ENCODE measurements at places on chromosomes 13 and 19.

GRCh38 chr19:41621654-41622053 is 5.2 kb downstream of the CEACAM4 start:
- DNase-seq = no peak

DNA sequence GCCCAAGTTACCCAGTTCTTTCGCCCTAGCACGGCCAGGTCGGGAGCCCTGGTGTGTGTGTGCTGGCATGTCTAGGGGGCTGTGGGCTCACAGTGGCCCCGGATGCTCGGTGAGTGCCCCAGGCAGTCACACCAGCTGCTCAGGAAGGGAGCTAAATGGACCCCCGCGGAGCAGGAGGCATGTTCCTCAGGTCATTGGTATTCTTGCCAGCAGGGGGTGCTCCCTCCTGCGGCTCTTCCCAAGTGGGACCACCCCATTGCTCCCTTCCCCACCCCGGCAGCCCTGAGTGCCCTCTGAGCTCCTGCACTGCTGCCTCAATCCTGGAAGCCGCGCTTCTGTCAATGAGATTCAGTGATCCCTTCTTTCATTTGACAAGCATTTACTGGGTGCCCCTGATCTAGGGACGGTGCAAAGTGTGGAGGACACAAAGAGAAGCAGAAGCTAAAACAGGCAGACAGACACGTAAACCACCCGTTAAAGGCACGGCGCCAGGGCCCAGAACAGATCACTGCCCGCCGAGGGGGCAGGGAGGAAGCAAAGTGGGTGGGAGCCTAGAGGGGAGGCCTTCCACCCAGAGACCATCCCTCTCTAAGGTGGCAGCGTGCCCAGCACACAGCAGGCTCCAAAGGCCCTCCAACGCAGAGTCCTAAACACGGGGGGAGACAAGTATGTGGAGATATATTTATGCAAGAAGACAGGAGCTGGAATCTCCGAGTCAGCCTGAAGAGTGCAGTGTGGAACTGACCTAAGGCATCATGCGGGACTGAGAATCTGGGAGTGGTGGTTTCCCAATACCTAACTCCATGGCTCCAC is 5.2 kb upstream of the ADPRHL1 start:
- no peak for DNase-seq

DNA sequence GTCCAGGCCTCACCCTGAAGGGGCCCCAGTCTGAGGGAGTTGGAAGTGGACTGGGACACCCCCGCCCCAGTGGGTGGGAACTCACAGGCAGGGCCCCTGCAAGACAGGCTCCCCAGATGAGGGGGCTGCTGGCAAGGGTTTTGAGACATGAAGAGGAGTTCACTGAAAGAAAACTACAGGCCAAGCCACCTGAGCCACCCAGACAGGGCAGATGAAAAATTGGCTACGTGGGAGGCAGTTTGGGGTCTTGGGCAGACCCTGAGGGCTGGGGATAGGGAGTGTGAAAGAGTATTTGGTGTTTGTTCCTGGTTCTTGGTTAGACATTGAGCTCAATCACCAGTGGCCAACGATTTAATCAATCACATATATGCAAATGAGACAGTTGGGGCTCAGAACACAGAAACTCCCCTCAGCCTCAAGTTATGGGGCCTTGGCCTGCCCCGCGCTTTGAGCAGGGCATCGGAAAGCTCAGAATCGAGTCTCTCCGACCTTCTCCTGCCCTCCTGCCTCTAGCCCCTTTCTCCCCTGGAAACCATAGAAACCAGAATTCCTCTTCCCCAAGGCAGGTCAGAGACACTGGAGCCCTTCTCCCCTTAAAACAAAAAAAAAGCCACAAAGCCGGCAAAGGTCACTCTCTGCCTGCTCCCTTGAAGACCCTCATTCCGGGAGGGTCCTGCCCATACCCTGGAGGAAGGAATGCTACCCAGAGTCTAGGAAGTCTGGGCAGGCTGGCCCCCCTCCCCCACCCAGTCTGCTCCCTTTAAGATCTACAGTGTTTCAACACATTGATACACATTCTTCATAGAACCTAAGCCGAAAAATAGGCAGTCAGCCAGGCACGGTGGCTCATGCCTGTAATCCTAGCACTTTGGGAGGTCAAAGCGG is 1.3 kb upstream of the ISYNA1 start:
- DNase-seq = no peak

- no peak for DNase-seq
These were observed 31.9 kb downstream of the NFIC start for GRCh38 chr19:3398114-3398899.

DNA sequence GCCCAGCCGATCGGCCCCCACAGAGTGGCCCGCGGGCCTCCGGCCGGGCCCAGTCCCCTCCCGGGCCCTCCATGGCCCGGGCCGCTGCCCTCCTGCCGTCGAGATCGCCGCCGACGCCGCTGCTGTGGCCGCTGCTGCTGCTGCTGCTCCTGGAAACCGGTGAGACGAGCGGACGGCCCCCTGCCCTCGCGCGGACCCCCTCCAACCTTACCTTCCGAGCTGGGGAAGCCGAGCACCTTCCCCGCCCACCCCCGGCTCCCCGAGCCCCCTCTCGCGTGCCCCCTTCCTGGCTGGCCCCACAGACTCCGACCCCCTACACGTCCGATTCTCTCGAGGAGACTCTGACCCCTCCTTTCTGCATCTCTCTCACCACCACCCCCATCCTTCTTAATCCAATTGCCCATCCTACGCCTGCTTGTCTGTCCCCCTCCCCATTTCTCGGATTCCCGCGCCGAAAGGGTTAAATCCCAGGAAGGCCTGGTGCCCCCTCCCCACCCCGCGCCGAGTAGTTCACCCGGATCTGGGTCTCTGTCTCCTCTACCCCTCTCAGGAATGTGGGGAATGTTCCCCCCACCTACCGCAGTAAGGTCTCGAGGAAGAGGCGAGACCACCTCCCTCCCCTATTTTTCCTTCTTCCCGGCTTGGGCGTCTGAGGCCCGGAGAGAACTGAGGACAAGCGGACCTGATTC is 502 bp downstream of the NECTIN2 start:
- no peak for DNase-seq

- no peak for DNase-seq
These were observed 1183.1 kb upstream of the PCDH20 start for GRCh38 chr13:62598708-62599107.

DNA sequence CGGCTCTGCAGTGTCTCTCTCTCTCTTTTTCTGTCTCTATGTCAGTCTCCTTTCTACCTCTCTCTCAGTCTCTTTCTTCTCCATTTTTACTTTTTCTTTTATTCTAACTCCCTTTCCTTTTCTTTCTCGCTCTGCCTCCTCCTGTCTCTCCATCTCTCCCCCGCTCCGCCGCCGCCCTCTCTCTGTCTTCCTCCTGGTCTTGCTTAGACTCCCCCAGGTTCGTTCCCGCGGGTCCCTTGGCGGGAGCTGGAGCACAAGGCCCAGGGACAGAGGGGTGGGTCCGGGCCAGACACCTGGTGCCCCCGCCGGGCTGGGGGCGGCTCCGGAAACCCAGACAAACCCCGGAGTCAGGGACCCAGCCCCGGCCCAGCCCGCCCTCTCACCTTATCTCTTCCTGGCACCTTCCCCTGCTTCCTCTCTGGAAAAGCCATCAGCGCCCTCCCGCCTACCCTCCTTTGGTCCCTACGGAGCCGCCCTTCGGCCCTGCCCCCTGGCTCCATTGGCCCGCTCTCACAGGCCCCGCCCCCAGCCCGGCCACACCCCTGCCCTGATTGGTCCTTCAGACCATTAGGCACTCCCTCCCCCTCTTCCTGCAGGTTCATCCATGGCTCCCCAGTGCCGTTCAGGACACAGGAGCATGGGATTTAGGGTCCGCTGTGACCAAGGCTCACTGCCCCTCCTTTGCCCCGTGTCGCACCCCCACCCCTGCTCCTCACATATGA is 15.4 kb upstream of the NOP53 start:
- no peak for DNase-seq

DNA sequence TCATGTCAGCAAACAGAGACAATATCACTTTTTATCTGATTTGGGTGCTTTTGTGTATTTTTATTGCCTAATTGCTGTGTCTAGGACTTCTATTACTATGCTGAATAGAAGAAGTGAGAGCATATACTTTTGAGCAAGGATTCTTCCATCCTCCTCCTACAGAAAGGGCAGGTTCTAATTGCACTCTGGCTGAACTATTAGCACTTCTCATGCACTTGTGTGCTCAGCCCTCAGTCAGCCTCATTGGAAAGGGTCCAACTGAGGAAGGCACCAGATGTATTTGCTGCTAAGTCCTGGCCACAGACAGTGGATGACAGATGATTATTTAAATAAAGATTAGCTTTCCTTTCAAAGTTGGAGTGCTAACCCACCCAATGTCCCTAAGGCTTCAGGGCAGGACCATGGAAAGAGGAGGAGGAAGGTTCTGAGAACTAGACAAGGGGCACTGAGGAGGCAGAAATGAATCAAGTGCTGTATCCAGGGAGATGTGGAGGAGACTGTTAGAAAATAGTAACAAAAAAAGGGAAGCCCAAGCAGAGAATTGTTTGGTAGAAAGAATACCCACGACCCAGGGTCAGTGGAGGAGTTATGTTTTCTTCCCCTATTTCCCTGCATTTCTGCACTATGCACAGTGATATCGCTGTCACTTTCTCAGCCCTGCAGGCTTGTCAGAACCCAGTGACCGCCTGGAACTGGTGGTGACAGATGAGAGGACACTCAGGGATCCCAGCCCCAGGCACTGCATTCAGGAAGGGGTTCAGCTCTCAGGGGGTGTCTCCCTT is 8.0 kb downstream of the LILRB4 start:
- DNase-seq = no peak

GRCh38 chr19:1847684-1848398 is 442 bp downstream of the REXO1 start:
- no peak for DNase-seq

DNA sequence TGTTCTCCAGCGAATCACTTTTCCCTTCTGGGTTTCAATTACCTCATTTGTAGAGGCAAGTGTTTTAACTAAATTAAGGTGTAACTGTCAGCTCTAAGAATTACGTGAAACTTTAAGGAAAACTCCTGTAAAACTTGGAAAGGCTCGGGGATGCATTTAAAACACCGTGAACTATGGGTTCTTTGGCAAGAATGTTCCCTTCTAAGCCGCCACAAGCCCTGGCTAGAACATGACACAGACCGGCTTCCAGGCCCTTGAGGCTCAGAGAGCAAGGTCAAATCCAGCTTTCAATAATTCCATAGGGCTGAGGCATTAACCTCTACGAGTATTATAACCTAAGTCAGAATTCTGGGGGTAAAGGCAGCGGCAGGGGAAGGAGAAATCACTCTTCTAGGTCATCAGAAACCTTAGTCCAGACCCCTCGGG is 685 bp downstream of the VWA8 start:
- peak; percentile 0 for DNase-seq

DNA sequence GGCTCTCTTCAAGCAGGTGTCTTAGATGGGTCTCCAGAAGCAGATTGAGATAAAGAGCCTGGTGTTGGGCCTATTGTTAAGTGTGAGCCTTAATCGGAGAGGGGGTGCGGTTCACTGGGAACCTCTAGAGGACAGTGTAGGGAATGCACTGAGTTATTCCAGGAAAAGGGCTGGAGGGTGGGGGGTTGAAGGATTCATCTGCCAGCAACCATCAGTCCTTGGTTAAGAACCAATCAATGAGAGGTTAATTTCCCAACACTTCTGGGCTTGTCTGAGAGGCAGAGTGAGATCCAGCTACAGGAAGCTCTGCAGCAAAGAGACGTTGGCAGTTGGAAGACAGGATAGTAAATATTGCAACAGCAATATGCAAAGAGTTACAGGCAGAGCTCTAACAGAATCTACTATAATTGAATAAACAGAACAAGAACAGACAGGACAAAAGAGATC is 28.7 kb downstream of the CYP4F2 start:
- DNase-seq = peak; percentile 6

GRCh38 chr13:26228096-26228495 is 6.0 kb upstream of the RNF6 start:
- no peak for DNase-seq

DNA sequence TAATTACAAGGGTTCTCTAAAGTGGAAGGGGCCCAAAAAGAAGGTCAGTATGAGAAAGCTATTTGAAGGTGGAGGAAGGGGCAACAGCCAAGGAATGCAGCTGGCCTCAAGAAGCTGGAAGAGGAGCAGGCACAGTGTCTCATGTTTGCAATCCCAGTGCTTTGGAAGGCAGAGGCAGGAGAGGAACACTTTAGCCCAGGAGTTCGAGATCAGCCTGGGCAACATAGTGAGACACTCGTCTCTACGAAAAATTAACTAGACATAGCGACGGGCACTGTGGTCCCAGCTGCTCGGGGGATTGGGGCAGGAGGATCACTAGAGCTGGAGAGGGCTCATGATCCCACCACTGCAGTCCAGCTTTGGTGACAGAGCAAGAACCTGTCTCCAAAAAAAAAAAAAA is 656 bp upstream of the NEK3 start:
- no peak for DNase-seq

DNA sequence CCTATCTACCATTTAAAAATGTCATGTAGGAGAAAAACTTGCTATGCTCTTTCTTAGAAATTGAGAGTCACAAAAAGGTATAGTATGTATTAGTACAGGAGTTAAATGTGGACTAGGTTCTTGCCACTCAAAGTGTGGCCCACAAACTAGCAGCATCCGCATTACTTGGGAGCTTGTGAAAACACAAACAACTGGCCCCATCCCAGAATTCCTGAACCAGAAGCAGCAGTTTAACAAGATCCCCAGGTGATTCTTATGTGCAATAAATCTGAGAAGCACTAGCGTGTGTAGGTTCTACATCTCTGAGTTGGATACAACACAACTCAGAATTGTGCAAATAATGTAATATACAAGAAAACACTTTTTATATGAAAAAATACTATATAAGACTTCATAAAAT is 325.9 kb downstream of the DCT start:
- DNase-seq = no peak

- DNase-seq = no peak
These were observed 6.6 kb downstream of the TMEM272 start for GRCh38 chr13:51838240-51838846.

DNA sequence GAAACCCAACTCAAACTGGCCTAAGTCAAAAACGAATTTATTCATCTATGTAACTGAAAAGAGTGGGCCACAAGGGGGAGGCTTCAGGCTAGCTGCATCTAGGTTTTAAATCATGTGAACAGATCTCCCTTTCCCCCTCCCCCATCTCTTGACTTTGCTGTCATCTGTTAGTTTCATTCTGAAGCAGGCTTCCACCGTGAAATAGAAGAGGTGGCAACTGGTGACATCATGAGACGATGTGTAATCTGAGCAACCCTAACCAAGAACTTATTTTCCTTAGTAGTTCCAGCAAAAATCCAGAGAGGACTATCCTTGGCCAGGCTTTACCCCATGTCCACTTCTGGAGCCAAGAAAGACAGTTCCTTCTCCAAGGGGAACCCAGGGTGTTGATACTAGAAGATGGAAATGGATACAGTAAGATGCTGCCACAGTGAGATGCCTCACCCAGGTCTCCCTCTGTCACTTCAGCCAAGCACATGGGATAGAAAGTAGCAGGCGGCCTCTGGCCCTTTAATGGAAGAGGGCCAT is 9.4 kb downstream of the SAMD4B start:
- peak; percentile 46 for DNase-seq

GRCh38 chr13:44313674-44314073 is 60.0 kb upstream of the SERP2 start:
- DNase-seq = no peak

- no peak for DNase-seq
These were observed 6.5 kb upstream of the CDC34 start for GRCh38 chr19:525029-525428.

GRCh38 chr19:42343344-42344110 is 18.1 kb downstream of the MEGF8 start:
- DNase-seq = no peak

- no peak for DNase-seq
These were observed 1.7 kb downstream of the COL4A2 start for GRCh38 chr13:110308656-110309359.

GRCh38 chr19:325937-326565 is 18.5 kb downstream of the MIER2 start:
- no peak for DNase-seq
